Endothelial cell of umbilical vein (primary cell): ENCODE measurements at places on chromosomes 7 and 10. TPM values are rescaled to one million over a fixed set of nuclear protein-coding genes. Genes with fewer than 3 reads are reported as not detected.

SRGN gene
- 433 and 450 TPM in 2 replicates for total RNA-seq

C7orf33 gene
- total RNA-seq = not detected in 2 replicates

ZNF212 gene
- 9.0 and 9.2 TPM in 2 replicates for total RNA-seq

ZNF282 gene
- total RNA-seq = 34.4 and 36.0 TPM in 2 replicates

CPA4 gene
- not detected in 2 replicates for total RNA-seq
